Stimulated activated CD8-positive, alpha-beta memory T cell treated with anti-CD3 and anti-CD28 coated beads, Interleukin-4, amount 100 ng/mL, for 4 hours (primary cell): ENCODE measurements at places on chromosomes 2 and 18.

GRCh38 chr2:8303322-8303832 is 378.5 kb upstream of the ID2 start:
- DNase-seq = peak; percentile 59

DNA sequence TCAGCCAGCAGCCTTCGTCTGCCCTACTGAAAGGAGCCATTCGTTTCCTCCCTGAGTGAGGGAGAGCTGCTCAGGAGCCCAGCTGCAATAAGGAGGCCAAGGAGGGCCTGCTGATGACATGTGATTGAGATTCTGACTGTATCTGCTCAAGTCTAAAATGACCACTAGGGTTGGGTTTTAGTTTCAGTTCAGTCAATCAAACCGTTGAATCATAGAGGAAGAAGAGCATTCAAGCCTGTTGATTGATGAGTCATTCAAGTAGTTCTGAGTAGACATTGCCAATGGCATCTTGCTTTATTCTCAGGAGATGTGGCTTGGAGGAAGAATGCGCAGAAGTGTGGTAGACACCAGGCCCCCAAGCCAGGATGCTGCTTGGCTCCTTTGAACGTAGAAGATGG is 19.9 kb upstream of the BCL2L11 start:
- DNase-seq = no peak

- no peak for DNase-seq
Observed at GRCh38 chr2:68127358-68128242, 30.1 kb upstream of the PNO1 start.

- DNase-seq = no peak
Observed at GRCh38 chr18:36185157-36185556, 2.1 kb upstream of the MOCOS start.

- no peak for DNase-seq
Observed at GRCh38 chr2:112727276-112728028, 6.6 kb downstream of the NT5DC4 start.

GRCh38 chr2:215579809-215580208 is 143.9 kb upstream of the FN1 start:
- DNase-seq = no peak

GRCh38 chr2:1781291-1782080 is 37.2 kb upstream of the PXDN start:
- peak; percentile 44 for DNase-seq

DNA sequence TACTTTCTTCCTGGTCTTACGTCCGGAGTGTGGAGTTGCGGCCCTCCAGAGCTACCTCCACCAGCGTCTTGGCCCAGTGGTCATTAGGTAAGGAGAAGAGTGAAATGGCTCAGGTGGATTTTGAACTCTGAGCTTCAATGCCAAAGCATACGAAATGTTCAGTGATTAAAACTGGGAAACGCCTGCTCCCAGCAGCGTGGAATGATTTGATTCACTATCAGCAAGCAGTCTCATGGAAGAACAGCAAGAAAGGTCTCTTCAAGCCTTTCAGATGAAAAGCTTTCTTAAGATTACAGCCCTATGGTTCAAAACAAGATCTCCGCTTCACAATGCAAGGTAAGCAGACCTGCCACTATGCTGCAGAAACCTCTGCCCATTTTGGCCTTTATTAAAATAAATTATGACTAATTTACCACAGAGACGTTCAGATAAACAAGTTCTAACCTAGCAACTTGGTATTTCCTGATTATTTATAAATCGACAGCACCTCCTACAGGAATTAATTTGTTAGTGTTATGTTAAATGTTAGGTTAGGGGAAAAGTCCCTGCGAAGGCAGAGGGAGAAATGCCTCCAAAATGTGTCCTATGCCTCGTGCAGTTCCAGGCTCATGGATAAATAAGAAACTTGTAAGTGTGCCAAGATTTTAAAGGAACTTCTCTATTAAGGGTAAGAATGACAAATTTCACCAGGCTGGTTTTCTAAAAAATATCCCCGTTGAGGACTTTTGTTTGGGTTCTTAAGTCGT is 10.1 kb downstream of the SP9 start:
- no peak for DNase-seq

- no peak for DNase-seq
Observed at GRCh38 chr18:46718501-46719341, 38.1 kb downstream of the ST8SIA5 start.

- no peak for DNase-seq
Observed at GRCh38 chr18:79792096-79792987, 5.4 kb upstream of the KCNG2 start.

- DNase-seq = no peak
Observed at GRCh38 chr2:31956312-31956711, 54.5 kb downstream of the MEMO1 start.
